ENCODE measurements at places on chromosomes 12 and 14.

DNA sequence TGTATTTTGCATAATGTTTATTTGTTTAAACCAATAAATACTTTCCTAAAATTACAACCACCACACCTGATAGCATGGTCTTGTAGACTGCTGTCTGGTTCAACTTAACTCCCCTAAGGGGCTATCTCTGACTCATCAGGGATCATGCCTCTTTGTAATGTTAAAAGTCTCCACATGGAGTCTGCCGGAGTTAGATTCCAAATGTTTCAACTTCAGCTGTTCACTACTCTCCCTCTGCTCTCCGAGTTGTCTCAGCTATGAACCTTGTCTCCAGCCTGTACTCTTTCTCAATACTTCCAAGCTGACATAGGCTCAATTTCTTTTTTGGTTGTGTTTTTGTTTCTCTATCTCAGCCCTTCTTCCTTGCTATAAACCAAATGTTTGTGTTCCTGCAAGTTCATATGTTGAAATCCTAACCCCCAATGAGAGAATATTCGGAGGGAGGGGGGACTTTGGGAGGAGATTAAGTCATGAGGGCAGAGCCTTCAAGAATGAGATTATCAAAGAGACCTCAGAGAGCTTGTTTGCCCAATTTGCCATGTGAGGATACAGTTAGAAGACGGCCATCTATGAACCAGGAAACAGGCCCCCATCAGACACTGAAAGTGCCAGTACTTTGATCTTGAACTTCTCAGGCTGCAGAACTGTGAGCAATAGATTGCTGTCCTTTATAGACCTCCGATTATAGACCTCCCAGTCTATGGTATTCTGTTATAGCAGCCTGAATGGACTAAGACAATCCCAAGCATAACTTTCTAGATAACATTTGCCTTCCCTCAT, 858.2 kb downstream of the VRK1 start:
- no peak for DNase-seq

DNA sequence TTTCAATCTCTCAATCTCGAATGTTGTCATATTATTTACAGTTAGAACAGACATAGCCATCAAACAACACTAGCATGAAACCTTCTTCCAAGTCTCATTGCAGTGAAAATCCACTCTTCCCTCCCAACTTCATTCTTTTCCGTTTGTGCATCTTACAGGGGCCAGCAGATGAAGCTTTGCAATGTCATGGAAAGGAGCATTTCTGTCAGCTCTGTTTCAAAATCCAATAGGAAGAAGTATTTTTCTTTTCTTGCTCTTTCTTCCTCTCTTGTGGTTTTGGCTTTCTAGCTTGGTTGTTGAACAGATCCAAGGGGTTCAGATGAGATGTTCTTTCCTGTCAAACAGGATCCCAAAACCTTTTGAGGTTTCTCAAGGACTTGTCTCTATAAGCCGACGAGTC, 416.6 kb downstream of the AEBP2 start:
- DNase-seq = no peak

DNA sequence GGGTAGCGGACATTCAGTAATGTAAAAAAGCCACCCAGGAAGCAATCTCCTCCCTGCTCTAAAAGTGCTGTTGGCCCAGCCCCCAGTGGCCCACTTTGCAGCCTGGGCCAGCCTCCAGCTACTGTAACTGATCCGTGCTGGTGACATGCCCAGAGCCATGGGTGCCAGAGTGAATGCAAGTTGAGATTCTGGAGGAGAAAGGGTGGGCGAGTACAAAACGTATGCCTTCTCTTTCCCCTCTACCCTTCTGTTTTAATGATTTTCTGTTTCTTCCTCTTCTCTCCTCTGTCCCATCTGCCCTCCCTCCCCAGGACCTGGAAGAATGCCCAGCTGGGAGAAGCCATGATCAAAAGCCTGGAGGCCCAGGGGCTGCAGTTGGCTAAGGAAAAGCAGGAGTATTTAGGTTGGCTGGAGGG, 16.9 kb downstream of the PLEKHD1 start:
- DNase-seq = no peak

GRCh38 chr12:123428591-123428990, 7.9 kb downstream of the RILPL2 start:
- DNase-seq = no peak

DNA sequence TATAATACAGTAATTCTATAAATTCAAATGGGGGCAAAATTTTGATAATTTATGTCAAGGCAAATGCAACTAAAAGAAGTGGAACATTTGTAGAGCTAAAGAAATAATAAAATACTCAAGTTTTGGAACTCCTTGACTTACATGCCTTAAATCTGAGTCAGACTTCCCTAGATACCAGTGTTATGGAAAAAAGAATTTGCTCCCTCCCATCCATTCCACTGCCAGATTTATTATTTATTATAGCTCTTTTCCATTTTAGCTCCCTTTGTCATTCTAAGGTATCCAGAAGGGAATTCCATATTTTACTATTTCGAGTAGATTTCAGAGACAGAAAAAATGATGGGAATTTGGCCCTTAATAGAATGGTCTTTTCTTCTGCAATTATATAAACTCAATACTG, 44.0 kb downstream of the RHOJ start:
- no peak for DNase-seq

DNA sequence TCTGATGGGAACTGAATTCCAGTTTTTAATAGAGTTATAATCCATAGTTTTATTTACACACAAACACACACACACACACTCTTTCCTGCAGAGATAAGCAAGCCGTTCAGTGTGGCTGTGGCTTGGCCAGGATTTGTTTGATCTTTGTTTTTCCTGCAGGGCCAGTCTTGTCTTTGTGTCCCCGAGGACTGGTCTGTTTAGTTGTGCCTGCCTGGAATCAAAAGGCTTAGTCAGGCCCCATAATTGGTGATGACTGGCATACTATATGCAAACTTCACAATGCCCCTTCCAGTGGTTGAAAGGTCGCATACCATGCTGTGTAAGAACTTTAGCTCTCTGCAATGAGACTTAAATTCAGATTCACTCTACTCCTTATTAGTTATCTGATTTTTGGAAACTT, 26.0 kb downstream of the WBP11 start:
- no peak for DNase-seq

DNA sequence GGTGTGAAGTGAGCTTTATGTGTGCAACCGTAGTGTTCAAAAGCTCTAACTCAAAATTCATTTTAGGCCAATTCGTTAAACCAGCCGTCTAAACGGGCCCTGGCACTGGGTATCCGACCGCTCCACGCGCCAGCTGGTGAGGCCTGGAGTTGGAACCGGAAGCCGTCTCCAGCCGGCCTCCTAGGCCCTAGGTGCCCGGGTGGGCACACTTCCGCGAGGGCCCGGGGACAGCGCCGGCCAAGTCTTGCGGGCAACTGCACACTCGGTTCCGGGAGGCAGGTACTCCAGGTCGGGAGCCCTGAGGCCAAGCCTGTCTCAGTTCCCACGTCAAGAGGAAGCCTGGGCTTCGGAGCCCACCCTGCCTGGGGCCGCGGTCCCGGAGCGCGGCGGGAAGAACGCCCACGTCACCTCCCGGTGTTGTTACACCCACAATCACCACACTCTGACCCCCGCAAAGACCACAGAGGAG, 16.2 kb downstream of the OTX2 start:
- DNase-seq = no peak

DNA sequence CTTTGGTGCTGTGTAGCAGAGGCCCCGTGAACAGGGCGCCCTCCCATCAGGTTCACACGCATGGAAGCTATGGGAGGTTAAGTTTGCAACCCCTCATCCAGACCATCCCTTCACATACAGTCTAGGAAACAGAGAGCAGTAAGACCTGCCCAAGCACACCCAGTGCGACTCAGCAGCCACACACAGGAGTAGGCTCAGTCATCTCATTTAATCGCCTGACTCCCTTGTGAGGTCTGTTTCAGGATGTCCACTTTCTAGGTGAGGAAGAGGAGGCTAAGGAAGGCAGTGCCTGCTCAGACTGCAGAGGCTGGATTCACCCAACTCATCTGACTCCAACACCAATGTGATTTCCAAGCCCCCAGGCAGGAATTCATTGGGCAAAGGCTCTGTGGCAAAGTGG, 11.9 kb downstream of the BDKRB1 start:
- no peak for DNase-seq

GRCh38 chr12:53995378-53996239, 4.4 kb upstream of the HOXC9 start:
- no peak for DNase-seq

- no peak for DNase-seq
These were observed 75.3 kb upstream of the FAR2 start for GRCh38 chr12:29073631-29074239.

- DNase-seq = no peak
These were observed 1.3 kb upstream of the GNPTAB start for GRCh38 chr12:101832030-101832429.

- no peak for DNase-seq
These were observed 64.6 kb downstream of the EP400 start for GRCh38 chr12:132014092-132014914.

DNA sequence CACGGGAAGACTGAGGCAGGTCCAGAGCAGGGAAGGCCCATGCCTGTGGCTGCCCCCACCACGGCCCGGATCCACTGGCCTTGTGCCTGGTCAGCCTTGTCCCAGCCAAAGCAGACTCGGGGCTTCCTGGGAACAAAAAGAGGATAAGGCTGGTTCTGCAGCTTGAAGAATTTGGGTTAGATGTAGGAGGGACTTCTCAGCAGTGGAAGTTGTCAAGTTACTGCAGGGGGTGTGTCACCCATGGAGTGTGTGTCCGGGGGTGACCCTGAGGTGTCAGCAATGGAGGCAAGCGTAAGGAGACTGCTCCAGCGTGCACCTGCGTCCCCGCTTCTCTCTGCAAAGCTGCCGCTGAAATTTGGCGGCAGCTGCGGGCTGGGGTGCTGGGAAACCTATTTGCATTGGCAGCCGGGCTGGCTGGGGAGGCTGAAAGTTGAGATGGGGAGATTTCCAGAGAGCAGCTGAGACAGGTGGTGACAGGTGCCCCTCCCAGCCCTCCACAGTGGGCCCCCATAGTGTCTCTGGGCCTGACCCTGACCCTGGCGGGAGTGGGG, 12.5 kb upstream of the TNFAIP2 start:
- DNase-seq = no peak

DNA sequence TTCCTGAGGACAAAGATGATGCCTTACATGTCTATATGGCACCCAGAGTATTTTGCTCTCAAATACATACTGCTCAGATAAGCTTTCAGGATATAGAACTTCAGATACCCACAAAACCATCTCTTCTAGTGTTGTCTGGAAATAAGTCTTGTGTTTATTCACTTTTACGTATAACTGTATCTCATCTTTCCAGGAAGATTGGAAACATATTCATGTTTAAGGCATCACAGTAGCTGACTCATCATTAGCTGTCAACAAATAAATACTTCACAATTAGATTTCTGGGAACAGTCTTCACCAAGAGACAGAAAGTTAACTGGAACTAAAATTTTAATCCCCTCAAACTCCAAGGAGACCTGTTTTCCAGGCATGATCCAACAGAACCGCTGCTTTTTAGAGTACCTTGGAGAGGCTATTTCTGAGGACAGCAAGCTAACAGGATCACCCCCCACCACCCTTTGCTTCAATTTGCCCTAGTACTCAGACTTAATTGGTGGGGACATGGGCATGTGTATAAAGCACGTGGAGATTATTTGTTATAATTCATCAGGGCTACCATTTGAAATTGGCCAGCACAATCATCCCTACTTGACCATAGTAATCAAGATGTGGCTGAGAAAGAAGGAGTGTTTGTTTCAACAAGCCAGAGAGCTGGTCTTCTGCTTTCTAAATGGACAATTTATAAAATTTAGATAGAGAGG, 129.3 kb upstream of the HIF1A start:
- DNase-seq = no peak

DNA sequence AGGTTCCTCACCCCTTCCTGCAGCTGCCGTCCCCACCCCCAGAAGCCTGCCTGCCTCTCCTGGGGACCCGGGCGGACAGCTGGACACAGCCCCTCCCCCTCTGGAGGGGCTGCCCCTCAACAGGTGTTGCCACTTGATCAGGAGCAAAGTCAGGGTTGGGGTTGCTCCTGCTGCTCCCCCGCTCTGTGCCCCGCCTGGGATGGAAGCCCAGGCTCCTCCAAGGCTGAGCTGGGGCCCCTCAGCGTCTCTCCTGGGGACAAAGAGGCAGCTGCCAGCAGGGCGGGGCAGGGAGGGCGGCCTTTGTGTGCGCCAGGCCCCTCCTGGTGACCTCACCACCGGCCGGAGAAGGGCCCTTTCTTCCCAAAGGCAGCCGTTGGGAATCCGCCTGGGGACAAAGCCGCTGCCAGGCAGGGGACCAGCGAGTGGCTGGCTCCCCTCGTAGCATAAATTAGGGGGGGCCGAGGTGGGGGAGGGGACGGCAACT, 13.7 kb downstream of the TRMT61A start:
- no peak for DNase-seq

- no peak for DNase-seq
These were observed 8.4 kb downstream of the RAPGEF3 start for GRCh38 chr12:47750229-47750798.

GRCh38 chr14:105067140-105067968, 2.1 kb upstream of the GPR132 start:
- peak; percentile 55 for DNase-seq

- no peak for DNase-seq
These were observed 69.6 kb downstream of the CEP83 start for GRCh38 chr12:94390130-94390485.

- DNase-seq = no peak
These were observed 187.4 kb upstream of the SLC16A7 start for GRCh38 chr12:59408431-59408830.

DNA sequence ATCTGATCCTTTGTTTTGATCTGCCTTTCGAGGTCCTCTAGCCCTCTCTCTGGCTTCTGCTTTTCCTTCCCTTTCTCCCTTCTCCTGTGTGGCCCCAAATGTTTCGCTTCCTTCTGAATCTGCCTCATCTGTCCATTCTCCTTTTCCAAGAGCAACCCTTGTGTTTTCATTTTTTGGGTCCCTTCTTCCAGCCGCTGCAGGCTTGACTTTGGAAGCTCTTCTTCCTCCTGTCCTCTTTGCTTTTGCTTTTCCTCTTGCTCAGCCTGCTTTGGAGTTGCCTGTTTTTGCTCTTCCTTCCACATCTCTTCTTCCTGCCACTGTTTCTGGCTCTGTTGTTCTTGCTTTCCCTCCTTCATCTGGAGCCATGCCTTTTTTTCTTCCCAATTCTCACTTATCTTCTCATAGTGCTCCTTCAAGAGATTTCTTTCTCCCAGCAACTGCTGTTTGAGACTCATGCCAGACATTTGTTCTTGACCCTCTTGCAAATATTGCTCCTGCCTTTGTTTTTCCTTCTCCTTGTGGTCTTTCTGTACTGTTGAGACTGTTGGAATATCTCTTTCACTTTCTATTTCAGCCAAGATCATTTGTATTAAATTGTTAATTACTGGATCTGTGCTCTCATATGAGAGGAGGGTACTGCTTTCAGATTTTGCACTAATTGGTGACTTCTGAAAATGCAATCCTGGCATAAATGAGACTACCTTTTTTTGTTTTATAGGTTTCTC, 42.4 kb downstream of the FAM186A start:
- DNase-seq = no peak

- DNase-seq = no peak
These were observed 197.5 kb downstream of the NOVA1 start for GRCh38 chr14:26400373-26400772.
